ENCODE measurements at places on chromosomes 1 and 21.

DNA sequence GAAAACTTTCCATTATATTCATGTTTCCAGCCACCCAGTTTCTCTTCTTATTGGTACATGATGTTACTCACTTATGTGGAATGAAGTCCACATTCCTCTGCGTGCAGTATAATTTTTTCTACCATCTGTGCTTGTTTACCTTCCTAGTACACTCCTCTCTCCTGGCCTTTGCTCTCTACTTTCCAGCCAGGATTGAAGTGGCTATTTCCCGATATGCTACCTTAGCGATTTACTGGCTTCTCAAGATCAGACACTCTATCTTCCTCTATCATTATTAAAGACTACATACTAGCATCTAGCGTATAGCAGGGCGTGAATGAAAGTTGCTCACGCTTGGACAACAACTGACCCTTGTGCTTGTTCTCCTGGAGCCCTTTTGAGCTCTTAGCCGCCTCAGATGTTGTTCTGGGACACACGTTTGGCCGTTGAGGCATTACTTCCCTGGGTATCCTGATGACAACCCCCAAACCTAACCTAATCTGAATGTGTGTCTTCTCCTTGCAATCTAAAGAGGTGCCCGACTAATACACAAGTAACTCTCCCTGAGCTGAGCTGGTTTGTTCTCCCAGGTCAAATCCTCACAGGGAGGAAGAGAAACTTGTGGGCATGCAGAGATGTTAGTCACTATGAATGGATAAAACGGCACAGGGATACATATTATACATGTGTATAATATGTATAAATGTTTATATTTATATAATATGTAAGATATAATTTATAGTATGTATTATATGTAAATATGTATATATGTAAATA, 13.4 kb upstream of the MTARC2 start:
- DNase-seq = no peak

DNA sequence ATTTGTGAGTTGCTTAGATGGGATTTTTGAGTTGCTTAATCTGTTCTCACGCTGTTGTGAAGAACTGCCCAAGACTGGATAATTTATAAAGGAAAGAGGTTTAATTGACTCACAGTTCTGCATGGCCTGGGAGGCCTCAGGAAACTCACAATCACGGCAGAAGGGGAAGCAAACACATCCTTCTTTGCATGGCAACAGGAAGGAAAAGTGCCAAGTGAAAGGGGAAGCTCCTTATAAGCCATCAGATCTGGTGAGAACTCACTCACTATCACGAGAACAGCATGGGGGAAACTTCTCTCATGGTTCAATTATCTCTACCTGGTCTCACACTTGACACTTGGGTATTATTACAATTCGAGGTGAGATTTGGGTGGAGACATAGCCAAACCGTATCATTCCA, 10.3 kb downstream of the CLIC6 start:
- DNase-seq = no peak

DNA sequence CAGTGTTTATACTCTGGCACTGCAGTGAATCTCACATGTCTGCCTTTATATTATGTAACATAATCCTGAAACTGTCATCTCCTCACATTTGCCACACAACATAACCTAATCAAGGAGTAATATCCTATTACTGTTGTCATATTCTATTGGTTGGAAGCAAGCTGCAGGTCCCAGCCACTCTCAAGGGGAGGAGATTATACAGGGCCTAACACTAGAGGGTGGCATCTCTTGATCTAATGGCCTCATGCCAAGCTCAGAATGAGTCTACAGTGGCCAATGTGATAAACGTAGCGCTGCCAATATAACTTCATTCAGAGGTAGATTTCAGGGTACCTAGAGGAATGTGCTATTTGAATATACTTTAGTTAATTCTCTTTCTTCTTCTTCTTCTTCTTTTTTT, 166.8 kb downstream of the BACH1 start:
- DNase-seq = no peak

DNA sequence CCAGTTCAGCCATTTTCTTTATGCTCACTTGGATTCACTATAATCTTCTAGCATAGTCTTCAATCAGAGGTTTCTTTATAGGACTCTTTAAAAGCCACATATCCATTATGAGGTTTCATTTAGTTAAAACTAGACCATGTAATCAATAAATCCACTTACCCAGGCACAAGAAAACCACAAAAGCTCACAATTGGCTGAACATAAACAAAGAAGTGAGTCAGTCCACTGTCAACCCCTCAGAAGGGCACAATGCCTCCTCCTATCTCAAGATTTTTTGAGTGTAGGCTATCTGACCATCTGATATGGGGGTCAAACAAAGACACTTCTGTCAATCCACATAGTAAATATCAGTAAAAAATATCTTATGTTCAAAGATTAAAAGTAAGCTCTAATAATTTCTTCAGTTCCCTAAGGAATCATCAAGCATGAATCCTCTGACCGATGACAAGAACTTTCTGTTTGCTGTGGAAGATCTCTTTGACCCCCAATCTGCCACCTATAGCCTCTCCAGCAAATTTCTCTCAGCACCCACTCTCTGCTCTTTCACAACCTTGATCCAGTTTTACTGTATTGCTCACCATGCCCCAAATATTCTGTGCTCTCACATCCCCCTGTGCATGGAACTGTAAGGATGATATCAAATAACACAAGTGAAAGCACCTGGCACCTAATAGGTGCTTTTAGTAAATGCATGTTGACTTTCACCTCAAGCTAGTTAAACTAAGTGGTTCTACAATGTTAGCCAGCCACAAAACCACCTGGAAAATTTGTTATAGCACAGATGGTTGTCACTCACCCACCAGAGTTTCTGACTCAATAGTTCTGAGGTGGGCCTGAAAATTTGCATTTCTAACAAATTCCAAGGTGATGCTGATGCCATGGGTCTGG, 16.7 kb downstream of the RAB3B start:
- no peak for DNase-seq

- DNase-seq = no peak
Measured at GRCh38 chr1:61504852-61505390, 220.0 kb downstream of the TM2D1 start.

- no peak for DNase-seq
Measured at GRCh38 chr1:213993929-213994328, 6.2 kb downstream of the PROX1 start.

DNA sequence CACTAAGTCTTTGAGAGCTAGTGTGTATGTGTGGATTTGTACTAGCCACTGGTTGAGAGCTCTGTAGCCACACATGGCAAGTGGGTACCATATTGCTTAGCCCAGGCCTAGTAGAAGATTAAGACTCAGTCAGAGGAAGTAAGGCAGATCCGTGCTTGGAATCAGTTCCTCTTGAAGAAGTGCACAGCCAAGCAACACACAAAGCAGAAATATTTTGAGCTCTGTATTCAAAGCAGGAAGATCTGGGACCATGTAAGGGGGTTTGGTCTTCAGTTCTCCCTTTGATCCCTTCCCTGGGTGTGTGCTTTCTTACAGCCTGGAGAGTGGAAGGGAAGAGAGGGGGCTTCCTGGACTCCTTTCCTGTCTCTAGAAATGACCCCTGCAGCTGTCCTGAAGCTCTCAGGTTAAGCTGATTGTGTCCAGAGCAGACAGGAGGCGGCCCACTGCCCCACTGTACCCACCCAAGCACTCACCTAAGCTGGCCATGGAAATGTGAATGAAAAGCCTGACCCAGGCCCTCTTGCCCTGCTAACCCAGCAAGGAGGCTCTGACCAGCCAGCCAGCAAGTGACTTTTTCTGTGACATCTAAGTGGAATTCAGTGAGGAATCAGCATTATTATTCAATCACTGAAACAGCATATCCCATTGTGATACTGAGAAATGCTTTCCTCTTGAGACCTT, 3.6 kb downstream of the ETS2 start:
- DNase-seq = no peak

GRCh38 chr1:44237721-44238457, 24.6 kb downstream of the DMAP1 start:
- no peak for DNase-seq

DNA sequence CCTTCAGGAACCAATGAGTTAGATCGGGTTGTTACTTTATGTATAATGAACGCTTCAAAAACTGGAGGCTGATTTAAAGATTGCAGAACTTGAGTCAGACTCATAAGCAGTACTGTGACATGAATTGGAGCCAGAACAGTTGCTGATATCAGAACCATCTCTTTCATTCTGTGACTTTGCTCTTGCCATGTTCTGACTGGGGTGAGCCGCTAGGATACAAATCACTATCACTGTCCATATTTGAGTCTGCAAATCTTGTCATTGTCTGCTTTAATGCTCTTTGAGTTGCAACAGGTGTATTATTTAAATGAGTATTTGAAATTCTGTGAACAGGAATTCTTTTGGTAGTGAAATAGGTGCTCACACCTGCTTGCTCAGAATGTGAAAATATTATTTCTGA, 52.5 kb downstream of the LRIG2 start:
- DNase-seq = no peak

DNA sequence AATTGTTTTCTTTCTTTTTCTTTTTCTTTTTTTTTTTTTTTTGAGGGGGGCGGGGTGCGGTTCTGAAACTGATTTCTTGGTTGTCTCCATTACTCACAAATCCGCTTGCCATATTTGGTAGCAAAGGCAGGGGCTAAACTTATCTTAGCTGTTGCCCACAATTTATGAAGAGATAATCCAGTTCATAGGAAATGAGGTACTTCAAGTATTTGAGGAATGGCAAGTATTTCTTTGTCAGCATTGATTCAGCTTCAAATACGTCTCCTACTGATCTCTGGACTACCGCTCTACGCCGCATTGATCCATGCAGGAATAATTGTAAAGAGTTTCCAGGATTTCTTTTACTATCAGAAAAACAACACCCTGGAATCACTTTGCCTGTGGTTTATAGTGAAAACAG, 289.2 kb upstream of the DPYD start:
- DNase-seq = no peak

All from stimulated activated CD4-positive, alpha-beta T cell treated with anti-CD3 and anti-CD28 coated beads, Interleukin-1b, Interleukin-23, amount 100 ng/mL, for 1 hour (primary cell).